ENCODE measurements at places on chromosomes 5 and 9.

- peak; percentile 88 for DNase-seq
Observed at GRCh38 chr9:128863647-128864046, 18.1 kb downstream of the KYAT1 start.

DNA sequence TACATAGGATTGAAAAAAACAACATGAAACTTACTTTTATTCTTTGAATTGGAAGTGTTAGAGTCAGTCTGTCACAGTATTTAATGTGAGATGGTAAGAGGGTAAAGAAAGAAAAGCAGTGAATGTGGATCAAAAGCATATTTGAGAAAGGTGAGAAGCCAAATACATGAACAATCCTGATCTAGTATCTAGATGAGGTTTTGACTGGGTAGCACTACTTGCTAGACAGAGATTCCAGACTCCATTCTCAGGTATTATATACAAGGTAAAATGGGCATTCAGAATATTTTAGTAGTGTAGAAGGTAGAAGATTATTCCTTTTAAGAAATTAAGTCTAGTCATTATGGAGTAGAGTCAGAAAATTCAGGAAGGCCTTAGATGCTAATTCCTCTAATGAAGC, 62.2 kb downstream of the SLC38A9 start:
- no peak for DNase-seq

DNA sequence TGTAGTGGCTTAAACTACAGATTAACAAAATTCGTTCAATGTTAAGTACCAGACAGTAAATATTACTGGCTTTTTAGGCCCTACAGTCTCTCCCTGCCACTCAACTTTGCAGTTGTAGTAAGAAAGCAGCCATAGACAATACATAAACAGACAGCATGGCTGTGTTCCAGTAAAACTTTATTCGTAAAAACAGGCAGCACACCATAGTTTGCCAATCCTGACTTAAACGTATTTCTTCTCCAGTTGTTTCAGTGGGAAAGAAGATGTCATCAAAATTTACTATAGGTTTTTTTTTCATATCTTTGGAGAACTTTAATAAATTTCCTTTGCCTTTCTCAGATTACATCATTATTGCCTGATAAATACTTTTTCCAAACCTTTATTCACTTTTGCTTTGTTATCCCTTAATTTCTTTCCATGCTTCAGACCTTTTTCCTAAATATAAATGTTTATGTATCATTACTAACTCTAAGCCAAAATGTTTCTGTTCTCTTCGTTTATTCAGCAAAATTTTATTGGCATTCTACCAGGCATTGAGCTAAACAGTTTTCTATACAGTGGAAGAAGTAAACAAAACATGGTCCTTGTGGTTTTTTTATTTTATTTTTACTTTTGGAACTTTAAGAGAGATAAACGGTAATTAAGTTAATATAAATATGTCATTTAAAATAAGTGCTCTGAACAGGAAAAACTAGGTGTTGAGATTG, 64.5 kb downstream of the SLF1 start:
- DNase-seq: no peak

DNA sequence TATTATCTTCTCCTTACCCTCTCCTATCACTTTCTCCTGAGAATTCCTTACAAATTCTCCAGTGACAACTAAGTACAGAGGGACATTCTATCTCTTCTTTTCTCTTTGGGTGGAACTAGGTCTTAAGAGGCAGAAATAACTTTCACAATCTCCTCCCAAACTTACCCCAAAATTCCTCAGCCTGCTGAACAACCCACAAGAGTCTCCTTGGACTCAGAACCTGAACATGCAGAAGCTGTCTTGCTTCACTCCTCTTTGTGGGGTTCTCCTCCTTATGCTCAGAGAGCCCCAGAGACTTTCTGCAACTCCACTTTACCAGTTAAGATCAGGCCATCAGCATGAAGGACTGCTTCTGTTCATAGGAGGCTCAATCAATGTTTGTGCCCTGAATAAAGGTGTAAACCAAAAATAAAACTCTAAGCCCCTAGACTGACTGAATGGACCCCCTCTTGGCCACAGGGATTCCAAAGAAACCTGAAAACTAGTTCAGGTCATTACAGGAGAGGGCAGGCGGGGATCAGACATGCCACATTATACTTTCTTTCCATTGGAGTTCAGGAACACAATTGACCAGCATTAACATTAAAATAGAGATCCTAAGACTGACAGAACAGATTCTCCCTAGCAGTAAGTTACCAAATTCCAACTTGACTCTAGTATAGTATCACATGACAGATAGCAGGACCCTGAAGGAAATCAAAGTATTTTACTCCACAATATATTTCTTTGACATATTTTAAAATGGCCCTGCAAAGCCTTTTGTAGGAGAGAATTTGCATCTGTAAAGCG, 179.7 kb upstream of the FBXL17 start:
- no peak for DNase-seq

DNA sequence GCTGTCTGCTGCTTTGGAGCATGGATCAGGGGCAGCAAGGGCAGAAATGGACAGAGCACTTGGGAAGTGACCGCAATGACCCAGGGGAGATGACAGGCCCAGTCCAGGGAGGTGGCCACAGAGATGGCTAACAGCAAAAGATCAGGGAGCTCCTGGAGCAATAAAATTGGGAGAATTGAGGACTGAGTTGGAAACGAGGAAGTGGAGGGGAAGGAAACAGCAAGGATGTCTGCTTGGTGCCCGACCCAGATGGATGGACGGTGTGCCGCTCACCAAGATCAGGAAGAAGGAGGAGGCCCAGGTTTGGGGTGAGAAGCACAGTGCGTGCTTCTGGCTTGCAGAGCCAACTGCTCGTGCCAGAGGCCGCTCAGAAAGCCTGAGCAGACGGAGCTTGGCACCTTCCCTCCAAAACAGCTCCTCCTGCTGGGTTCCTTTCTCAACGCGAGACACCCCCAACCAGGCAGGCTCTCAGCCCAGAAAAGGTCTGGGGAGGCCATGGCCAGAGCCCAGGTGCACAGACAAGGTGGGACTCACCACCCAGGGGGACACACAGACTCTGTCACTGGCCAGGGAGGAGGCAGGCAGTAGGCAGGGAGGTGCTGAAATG, 1.7 kb upstream of the SLC34A1 start:
- DNase-seq: no peak

DNA sequence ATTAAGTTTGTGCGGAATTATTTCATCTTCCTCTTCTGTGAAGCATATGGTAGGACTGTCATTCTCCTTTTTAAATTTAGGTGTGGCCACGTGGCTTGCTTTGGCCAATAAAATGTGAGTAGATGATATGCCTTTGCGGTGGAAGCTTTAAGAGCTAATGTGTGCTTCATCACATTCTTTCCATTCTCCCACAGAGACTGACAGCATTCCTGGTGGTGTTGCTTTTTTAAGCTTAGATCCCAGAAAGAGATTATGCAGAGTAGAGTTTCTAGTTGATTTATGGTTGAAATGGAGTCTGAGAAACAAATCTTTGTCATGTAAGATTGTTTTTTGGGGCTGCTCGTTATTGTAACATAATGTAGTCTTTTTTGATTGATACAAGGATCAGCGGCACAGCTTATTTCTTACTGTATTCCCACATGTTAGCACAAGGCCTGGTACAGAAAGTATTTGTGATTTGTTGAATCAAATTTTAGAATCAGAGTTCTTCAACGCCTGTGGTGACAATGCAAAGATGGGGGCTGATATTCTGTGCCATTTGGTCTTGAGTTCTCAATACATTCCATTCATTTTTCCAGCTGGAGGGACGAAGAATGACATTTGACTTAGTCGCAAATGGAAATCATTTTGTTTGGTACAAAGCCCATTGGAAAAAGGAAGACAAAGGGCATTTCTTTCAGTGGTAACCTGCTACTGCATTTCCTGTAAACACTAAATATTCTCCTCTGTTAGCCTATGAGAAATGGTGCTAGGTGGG, 209.9 kb upstream of the VLDLR start:
- DNase-seq: no peak

DNA sequence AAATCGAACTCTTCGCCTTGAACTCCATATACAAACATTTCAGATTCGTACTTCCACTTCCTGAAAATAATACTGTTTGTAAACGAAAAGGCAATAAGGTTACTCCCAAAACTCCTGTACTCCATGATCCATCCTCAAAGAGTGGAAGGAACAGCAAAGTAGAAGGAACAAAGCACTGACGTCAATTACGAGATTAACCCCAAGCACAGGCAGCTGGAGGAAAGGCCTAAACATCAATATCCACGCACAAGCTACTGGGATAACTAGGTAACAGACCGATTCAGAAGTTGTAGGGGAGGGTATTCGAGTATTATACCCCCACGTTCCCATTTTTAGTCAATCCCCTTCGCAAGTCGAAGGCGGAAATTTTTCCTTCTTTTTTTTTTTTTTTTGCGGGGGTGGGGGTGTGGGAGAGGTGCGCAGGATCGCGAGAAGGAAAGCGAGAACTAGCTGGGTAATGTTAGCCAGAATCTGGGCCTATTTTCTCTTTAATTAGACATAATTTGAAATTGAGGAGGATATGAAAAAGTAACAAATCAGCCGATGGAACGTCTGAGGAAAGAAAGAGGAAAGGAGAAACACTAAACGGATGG, 909 bp downstream of the AFF4 start:
- no peak for DNase-seq

DNA sequence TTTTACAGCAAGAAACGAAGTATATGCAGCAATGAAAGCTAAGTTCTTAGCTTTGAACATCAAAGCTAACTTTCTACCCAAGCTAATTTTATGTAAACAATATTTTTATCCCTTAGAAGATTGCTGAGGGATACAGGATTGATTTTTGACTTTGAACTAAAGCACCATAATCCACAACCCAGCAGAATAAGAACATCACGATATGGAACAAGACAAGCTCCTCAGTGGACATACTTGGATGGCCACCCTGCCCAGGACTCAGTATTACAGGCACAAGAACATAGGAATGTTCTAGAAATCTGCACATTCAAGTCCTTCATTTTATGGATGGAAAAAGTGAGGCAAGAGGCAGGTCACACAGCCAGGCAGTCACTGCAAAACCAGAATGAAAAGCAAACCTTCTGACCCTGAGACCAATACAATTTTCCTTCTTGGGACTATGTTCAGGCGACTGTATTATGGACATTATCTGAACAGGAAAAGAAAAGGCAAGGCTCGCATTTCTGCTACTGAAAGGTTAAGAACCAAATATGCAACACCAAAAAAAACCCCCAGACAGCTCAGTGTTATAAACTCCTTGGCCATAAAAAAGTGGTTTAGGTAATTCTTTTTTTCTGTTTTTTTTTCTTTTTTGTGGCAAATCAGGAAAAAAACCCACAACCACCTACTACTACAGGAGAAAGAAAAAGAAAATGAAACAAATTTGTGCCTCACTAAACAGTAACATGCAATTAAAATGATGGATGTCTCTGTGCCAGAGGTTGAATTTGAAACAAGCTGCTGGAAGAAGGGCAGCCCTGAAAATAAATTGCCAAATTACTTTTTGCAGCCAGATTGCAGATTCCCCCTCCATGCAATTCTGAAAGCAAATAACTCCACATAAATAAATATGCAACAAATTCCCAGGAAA, 25.4 kb downstream of the EPB41L4B start:
- no peak for DNase-seq

DNA sequence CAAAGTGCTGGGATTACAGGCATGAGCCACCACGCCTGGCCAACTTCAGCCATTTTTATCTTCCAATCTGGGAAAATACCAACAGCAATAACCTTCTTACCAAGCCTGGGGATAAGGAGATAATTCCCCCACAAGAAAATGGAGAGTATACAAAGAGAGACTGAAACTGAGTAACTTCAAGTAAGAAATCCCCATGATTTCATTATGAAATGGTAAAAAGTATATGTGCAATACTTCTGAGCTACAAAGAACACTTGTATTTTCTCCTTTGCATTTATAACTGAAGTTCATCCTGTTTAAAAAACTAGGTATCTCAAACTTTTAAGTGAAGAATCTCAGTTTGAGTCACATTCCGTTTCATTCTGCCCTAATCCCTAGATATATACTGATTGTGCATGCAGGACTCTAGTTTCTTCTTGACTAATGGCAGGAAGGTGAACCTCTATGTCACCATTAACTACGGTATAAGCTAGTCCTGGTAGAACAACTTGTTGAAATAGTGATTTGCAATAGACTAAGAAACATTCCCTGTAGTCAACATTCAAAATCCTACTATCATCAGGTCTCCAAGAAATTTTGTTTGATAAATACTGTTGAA, 2071.4 kb downstream of the MAT2B start:
- no peak for DNase-seq

DNA sequence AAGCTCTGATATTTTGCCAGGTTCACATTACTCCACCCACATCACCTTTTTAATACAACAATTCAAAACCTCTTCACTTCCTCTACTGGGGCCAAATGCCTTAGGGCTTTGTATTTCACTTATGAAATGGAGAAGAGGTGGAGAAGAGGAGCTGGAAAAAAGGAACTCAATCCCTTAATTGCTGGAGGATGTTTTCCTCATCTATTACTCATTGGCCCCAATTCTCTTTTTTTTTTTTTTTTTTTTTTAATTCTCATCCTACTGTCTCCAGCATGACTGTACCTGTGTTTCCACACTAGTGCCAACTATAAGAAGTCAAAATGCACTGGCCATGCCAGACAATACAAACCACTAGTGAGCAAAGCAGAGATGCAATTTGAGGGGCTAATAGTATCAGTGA, 20.9 kb downstream of the FAM13B start:
- DNase-seq: no peak

GRCh38 chr9:92617951-92618510, 51.9 kb downstream of the IPPK start:
- DNase-seq: no peak

DNA sequence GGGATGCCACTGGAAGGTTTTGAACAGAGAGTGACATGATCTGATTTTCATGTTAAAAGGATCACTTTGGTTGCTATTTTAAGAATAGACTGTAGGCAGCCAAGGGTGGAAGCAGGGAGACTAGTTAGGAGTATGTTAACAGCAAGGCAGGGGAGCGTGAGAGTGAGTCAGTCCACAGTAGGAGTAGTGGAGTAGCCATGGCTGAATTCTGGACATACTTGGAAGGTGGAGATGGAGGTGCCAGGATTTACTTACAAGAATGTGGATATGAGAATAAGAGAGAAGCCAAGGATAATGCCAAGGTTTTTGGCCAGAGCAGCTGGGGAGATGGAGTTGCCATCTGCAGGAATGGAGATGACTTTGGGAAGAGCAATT, 118.8 kb downstream of the GALNT10 start:
- DNase-seq: no peak

- no peak for DNase-seq
Observed at GRCh38 chr9:36924757-36925432, 109.2 kb downstream of the PAX5 start.

DNA sequence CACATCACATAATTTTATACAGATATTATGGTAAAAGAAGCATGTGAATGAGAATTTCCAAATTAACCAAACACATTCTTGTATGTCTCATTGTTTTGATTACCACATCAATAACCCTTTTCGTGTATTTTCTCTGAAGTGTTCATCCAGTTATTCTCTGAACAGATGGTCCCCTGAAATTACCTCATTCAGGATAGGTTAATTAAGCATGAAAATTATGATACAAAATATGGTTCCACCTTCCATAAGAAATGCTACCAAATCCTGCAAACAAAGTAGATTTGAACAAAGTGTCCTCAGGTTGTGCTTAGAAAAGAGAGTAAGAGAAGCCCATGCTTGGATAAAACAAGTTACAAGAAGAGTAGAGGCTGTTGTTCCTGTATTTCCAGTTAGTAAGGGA, 83.1 kb upstream of the LMNB1 start:
- no peak for DNase-seq

- DNase-seq: no peak
Observed at GRCh38 chr5:9401786-9402472, 143.9 kb downstream of the SEMA5A start.

GRCh38 chr5:157366741-157367674, 93.0 kb upstream of the NIPAL4 start:
- DNase-seq: no peak
